ENCODE measurements at places on chromosomes 2 and 18.

DNA sequence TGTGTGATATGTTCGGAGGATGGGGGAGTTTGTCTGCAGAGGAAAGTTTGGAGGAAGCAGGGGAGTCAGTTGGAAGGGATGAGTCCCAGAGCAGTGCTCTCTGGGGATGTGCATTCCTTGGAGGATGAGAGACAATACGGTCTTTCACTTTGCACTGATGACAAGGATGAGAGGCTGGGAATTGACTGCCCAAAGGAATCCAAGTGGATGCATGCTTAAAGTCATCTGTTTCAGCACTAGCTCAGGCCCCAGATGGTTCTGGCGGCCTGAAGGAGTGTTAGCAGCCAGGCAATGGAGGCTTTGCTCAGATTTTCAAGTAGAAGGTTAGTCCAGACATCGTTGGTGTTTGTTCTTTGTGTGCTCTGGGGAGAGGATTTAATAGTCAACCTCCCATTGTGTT, 100.2 kb downstream of the CRIM1 start:
- DNase-seq: no peak

- no peak for DNase-seq
These were observed 19.2 kb upstream of the TANK start for GRCh38 chr2:161141033-161141432.

GRCh38 chr2:230895536-230896345, 29.3 kb downstream of the GPR55 start:
- no peak for DNase-seq

DNA sequence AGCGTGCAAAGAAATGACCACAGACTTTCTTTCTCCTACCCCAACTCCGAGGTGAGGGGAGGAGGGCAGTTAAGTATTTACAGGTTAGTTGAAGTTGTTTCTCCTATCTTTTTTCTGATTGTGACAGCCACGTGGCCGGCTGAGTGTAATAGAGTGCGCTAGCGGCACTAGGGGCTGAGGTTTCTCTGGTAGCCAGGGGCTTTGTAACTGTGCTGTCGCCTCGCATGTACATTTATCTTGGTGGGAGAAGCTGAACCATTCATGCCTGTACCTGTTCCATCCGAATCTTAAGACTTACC, 214.1 kb upstream of the STON1 start:
- DNase-seq: peak; percentile 11

- no peak for DNase-seq
These were observed 177.6 kb upstream of the BCL2L11 start for GRCh38 chr2:110943070-110943634.

DNA sequence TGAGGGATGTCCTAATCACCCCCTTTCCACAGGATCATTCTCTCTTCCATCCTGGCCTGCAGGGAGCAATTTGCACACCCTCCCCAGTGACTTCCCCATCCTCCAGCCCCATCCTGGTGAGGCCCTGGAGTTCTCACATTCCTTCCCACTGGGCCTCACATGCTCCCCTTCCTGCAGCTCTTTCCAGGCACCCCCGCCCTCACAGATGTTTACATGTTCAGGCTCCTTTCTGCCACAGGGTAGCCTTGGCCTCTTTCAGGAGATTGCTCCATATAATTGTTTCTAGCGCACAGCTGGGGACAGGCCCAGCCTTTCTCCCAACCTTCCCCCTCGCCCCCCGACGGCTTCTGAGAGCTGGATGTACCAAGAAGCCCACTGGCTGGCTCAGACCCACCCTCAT, 288.4 kb upstream of the TRIB2 start:
- no peak for DNase-seq

DNA sequence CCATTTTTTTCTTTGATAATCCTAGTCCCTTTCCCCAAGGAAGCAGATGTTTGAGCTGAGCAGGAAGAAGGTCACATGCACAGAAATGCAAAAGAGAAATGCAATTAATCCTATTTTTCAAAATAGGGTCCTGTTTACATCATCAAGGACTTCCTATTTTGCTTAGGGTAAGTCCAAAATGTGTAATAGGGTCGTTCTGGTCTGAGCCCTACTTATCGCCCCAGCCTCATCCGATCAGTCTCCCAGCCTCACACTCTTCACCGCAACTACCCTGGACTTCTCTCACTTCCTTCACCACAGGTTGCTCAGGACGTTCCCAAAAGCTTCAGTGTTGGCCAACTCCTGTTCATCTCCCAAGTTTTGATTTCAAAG, 32.8 kb downstream of the FOSL2 start:
- no peak for DNase-seq

- DNase-seq: no peak
These were observed 96.5 kb downstream of the INO80D start for GRCh38 chr2:205989271-205990071.

GRCh38 chr2:229170171-229170570, 100.9 kb downstream of the PID1 start:
- DNase-seq: no peak

DNA sequence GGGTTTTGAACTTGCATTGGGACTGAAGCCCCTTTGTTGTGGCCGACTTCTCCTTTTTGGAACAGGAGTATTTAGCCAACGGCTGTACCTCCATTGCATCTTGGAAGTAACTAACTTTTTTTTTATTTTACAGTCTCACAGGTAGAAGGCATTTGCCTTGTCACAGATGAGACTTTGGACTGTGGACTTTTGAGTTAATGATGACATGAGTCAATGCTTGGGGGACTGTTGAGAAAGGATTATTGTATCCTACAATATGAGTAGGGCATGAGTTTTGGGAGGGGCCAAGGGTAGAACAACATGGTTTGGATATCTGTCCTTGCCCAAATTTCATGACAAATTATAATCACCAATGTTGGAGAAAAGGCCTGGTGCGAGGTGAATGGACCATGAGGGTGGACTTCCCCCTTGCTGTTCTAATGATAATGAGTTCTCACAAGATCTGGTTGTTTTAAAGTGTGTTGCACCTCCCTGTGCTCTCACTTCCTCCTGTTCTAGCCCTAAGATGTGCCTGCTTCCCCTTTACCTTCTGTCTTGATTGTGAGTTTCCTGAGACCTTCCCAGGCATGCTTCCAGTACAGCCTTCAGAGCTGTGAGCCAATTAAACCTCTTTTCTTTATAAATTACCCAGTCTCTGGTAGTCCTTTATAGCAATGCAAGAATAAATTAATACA, 1269.4 kb upstream of the CHAC2 start:
- DNase-seq: no peak

DNA sequence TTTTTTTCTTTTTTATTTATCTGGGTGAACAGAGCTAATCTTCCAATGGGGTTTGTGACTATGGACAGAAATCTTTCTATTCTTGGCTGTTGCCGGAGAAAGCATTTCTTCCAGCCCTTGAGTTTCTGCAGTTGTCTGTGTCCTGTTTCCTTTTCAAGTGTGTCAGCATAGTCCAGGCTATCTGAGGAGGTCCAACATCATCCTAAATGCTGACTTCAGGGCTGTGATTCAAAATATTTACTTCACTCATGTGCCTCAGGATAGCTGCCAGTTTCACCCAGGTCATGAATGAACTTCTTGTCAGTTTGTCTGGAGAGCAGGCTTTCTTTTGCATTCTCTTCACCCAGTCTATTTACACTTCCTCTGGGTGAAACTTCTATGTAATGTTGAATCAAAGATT, 27.9 kb downstream of the ITGAV start:
- DNase-seq: no peak

- DNase-seq: no peak
These were observed 51.7 kb upstream of the SMIM21 start for GRCh38 chr18:75478996-75479880.

GRCh38 chr2:222960126-222960525, 91.9 kb upstream of the KCNE4 start:
- DNase-seq: no peak

DNA sequence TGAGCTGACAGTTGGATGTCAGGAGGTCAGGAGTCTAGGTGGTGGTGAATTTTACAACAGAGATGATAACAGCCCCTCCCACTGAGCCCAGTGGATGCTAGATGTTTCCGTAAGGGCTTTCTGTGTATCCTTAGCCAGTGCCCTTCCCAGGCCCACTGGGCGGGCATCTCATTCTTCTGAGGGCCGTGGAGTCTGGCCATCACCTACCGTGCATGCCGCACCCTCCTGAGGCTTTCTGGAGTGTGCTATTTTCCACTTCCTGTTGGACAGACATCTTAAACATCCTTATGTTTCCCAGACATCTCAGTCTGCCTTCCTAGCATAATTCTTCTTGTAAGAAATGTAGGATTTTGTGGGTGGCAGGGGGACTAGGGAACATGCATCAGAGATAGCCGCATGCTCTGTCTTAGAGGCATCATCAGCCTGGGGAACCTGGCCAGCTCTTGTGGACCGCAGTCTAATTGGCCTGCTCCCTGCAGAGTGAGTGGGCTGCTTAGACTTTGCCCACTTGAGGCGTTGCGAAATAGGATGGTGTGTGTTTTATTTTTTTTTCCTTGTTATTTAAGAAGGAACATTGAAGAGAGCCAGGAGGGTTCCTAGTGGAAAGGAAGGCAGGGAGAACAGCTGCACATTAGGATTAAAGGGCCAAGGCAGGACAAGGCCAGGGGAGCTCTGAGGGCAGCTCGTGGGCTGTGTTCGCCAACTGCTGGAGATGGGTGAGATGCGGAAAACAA, 135.8 kb downstream of the SH3RF3 start:
- no peak for DNase-seq

DNA sequence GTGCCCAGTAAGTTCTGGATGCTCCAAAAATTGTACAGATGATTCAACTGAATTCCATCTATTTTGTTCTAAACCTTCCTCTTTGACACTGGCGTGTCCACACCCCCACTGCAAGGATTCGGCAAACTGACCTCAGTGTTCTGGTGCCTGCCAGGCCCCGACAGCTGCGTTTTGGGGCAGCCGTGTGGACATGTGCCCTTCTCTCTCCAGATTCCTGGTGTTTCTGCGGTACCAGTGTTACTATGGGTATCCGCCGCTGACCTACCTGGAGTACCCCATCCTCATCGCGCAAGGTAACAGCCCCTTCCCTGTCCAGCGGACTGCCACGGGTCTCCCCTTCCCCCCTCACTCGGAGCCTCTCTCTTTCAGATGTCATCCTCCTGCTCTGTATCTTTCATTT, 5.0 kb downstream of the SLC66A3 start:
- DNase-seq: no peak

- DNase-seq: no peak
These were observed 72.0 kb downstream of the AGPS start for GRCh38 chr2:177464549-177464948.

GRCh38 chr2:181158427-181158826, 178.0 kb downstream of the UBE2E3 start:
- DNase-seq: no peak

DNA sequence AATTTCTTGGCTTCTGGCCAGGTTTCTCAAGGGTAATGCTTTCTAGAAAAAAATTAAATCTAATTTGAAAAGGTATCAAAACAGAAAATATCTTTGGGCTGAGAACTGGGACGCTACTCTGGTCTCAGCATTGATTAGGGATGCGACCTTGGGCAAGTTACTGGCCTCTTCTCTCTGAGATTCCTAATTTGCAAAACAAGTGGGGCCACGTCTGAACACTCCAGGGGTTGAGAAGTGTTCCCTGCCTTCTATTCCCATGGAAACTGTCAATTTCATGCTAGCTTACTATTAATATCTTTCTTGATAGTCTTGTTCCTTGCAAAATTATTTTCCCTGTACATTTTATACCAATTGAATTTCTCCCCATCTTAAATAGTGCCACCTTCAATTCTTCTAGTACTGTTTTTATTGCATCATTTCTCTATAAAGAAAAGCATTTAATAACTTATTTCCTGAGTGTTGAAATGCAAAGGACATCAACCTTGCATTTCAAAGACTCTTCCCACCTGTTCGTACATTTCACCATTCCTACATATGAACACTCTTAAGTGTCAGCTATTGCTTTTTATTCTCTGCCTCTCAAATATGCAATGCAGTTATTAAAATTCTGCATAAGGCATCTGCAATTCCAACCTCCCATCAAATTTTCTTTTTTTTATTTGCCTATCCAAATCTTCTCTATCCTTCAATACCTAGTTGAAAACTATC, 118.3 kb upstream of the DSEL start:
- DNase-seq: no peak

GRCh38 chr2:160606341-160606740, 112.7 kb upstream of the RBMS1 start:
- no peak for DNase-seq

DNA sequence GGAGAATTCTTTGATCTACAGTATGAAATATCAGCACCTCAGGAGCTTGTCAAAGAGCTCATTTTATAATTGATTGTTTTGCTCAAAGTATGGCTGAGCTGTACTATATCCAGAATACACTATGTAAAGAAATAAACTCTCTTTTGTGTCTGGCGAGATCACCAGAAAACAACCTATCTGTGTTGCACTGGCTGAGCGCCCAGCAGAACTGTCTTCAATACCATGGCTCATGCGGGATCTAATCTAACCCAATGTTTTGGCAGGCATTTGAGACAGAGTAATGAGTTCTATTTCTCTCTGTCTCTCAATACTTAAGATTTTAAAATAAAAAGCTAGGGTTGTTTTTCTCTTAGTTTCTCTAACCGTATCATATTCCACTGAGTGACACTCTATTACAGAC, 192.4 kb downstream of the L3MBTL4 start:
- no peak for DNase-seq

DNA sequence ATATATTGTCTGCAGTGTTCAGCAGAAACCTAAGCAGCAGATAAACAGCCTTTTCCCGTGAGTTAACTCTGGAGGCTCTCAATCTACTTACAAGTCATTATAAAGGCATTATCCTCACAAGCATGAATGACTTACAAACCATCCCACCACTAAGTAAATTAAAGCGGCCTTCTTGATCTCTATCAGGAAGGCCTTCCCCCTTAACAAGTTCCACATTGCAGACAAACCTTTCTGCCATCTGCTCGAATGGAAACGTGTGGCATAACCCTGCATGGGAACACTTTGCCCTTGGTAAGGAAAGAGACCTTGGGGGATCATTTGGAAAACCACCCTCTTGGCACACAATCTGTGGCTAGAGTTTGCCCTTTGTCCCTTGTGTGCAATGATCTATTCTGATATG, 199.5 kb downstream of the OSR1 start:
- DNase-seq: no peak

GRCh38 chr2:112626604-112627059, 19.1 kb upstream of the SLC20A1 start:
- DNase-seq: peak; percentile 46

- no peak for DNase-seq
These were observed 126.8 kb downstream of the ZNF521 start for GRCh38 chr18:25225151-25225550.

GRCh38 chr2:174729797-174730697, 34.2 kb downstream of the CHRNA1 start:
- DNase-seq: peak; percentile 27

DNA sequence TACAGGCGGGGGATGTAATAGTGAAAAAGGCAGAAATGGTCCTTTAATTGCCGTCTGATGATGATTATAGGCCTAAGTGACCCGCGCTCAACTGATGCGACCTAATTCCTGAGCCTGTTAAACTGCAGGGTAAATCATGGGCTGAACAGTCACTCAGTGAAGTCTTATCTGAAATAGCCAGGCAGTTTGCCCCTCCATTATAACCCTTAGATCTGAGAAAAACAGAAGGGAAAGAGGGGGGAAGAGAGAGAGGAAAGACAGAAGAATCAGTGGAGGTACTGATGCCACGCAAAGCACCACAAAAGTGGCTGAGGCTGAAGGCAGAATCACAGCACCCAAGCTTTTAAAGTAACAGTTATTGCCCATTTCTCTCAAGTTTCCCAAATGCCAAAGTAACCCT, 73.1 kb upstream of the DNMT3A start:
- DNase-seq: no peak

GRCh38 chr2:48715042-48715899, 40.3 kb downstream of the LHCGR start:
- DNase-seq: no peak
